Ammon's horn (tissue), 1 donor: ENCODE measurements at places on chromosomes 3 and 15.
A peak's percentile ranks its signal among the peaks of the same experiment; 100 is the strongest.

- no peak for DNase-seq
These were observed 606.7 kb upstream of the MDFIC2 start for GRCh38 chr3:70919091-70919490.

GRCh38 chr3:178802259-178802658 lies 266.0 kb downstream of the KCNMB2 start:
- no peak for DNase-seq

- peak; percentile 24 for DNase-seq
These were observed 115.8 kb downstream of the ADAMTS9 start for GRCh38 chr3:64571982-64572381.

- DNase-seq = no peak
These were observed 37.3 kb downstream of the SMAD6 start for GRCh38 chr15:66739287-66739686.

GRCh38 chr3:17579289-17580031 lies 163.0 kb downstream of the TBC1D5 start:
- DNase-seq = no peak

GRCh38 chr3:168476360-168476980 lies 380.7 kb upstream of the GOLIM4 start:
- DNase-seq = no peak

DNA sequence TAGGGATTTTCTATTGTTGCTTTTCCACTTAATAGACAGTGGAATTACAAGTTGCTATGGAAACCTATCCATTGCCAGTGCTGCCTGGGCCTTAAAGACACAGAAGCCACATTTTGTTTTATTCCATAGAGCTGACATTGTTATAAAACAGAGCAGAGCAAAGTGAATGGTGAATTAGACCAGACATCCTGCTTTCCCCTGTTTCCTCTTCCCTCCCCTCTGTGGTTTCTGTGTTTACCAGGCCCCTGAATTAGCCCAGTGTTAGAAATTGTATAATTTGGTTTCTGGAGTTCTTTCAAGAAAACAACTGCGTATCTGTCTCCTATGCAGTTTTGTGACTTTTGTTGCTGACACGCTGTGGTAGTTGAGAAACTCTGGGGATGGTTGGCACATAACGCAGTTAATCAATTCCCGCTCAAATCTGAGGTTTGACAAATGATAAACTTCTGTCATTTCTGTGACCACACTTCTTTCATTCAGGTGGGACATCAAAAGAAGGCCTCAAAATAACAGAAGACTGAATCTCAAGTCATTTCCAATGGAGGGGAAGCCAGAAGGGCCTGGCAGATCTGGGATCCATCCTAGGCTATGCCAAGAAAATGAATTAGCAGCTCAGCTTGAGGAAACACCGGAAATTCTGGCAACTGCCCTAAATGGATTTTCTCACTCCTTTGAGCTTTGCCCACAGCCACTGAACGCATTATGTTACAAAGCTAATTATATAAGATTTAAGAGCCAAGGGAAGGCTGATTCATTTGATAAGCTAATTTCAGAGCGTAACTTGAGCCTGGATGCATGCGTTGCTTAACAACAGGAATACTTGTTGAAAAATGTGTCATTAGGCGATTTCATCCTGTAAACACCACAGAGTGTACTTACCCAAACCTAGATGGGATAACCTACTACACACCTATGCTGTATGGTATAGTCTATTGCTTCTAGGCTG lies 46.9 kb downstream of the NR1D2 start:
- peak; percentile 88 for DNase-seq

GRCh38 chr15:25863111-25863967 lies at the start of gene ATP10A:
TSS of gene ATP10A (minus strand) at chr15:25863327. CDS start at chr15:25863096, 231 bp downstream.
- no peak for DNase-seq
